ENCODE measurements at places on chromosomes 1 and 21.
A peak's percentile ranks its signal among the peaks of the same experiment; 100 is the strongest.

- DNase-seq = no peak
These were observed 107.5 kb downstream of the GDAP2 start for GRCh38 chr1:117821774-117822482.

DNA sequence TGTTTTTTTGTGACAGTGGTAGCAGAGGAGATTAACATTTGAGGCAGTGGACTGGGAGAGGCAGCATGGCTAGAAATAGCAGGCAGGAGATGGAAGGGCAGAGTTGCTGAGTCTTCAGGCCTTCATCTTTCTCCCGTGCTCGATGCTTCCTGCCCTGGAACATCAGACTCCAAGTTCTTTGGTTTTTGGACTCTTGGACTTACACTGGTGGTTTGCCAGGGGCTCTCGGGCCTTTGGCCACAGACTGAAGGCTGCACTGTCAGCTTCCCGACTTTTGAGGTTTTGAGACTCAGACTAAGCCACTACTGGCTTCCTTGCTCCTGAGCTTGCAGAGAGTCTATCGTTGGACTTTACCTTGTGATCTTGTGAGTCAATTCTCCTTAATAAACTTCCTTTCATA, 24.2 kb upstream of the LEFTY2 start:
- no peak for DNase-seq

DNA sequence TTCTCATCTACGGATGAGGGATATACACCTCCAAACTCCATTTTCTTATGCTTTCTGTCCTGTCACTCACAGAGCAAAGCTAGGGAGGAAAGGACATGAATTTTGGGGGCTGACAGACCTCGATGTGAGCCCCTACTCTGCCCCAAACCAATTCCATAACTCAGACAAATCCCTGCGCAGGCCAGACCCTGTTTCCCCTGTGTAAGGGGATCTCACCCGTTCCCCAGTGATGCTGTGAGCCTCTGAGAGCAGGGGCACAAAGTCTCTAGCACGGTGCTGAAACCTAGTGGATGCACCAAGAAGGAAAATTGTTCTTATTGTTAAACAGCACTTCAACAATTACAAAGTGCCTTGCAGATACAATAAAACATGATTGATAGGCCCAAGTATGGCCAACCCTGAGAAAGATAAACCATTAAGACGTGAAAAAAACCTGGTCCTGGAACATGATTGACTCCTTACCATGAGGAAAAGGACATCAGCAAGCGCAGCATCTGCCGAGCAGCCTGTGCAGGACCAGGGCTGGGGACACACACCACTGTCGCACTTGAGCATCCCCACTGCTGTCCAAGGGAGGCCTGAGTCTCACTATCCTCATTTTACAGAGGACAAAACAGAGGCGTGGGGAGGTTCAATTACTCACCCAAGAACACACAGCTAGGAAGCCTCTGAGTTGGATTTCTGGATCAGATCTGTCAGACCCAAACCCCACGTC, 137.8 kb downstream of the GLIS1 start:
- no peak for DNase-seq

- no peak for DNase-seq
These were observed 8.0 kb upstream of the PLXNA2 start for GRCh38 chr1:208251911-208252835.

DNA sequence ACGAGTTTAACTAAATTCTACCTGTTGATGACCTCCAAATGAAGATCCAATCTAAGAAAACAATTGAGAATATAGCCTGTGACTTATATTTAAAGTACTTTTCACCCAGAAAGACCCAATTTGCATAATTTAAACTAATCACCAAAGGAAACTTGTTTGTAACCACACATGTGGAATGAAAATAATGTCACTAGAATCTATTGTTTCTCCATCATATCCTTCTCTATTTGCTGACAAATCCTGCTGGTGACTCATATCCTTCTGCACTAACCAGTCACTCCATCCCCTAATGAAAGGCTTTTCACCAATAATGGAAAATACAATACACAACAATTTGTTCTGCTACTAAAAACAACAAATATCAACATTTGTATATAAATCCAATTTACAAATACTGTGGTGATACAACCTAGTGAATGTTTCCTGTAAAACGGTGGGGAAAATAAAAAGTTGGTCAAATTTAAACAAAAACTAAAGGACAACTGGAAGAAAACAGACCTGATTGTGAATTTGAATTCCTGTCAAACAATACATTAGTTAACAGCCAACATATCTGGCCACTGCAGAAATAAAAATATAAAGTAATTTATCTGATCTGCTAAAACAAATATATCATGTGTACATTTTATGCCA, 6.5 kb downstream of the PTP4A2 start:
- DNase-seq = no peak

GRCh38 chr1:56409112-56409691, 170.2 kb downstream of the PLPP3 start:
- DNase-seq = peak; percentile 26

- no peak for DNase-seq
These were observed 15.7 kb downstream of the PTCH2 start for GRCh38 chr1:44827197-44828002.

DNA sequence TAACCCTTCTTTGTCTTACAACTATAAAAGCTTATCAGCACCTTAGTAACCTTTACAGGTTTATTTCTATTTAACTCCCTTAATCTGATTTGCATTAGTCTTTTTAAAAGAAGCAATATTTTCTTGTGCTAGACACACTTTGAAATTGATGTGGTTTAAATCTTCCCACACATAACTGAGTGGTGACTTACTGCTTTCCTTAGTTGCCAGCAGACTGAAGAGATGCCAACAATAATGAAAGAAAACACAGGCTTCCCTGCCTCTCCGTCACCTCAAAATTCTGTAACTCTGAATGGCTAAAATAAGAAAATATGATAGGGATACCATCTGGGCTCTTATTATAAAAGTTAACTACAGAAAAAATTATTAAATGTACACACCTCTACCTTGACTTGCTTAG, 196.8 kb downstream of the PTBP2 start:
- DNase-seq = no peak

DNA sequence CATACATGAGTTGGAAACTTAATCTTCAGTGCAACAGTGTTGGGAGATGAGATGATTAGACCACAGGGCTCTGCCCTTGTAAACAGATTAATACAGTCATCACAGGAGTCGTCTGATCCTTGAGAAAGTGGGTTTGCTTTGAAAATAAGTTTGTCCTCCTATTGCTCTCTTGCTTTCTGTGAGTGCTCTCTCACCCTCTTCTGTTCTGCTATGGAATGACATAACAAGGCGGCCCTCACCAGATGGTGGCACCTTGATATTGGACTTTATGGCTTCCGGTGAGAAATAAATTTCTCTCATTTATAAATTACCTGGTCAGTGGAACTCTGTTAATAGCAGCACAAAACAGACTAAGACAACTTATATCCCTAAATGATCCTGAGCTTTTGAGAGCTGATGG, 353.6 kb downstream of the BRINP3 start:
- DNase-seq = no peak

GRCh38 chr1:26059906-26060305, 7.5 kb downstream of the TRIM63 start:
- DNase-seq = no peak

DNA sequence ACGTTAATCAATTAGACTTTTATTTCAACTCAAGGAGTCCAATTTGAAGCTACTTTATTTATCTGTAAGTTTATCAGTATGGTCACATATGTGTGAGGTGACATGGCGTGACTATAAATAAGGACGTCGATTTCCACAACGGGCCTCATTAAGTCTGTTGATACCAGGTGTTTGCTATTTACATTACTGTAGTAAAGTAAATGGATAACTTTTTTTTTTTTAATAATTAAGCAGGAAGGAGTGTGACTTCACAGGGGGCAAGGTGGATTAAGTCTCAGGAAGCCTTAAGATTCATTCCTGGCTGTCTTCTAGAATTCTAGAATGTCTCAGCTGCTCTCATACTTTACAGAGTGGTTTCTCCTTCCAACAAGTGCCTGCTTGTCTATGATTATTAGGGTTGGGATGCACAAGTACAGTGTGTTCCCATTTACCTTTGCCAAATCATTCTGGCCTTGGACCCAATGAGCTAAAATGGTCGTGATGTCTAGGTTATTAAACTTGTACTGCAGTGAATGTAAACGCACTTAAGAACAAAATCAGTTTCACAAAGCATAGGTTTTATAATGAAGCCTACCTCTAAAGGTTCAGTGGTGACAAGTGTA, 15.5 kb downstream of the MAP3K7CL start:
- DNase-seq = no peak

GRCh38 chr1:221743416-221744208, 1.7 kb upstream of the DUSP10 start:
- peak; percentile 40 for DNase-seq
